Cortex of kidney (tissue), 1 donor: ENCODE measurements at places on chromosomes 7 and 10.

DNA sequence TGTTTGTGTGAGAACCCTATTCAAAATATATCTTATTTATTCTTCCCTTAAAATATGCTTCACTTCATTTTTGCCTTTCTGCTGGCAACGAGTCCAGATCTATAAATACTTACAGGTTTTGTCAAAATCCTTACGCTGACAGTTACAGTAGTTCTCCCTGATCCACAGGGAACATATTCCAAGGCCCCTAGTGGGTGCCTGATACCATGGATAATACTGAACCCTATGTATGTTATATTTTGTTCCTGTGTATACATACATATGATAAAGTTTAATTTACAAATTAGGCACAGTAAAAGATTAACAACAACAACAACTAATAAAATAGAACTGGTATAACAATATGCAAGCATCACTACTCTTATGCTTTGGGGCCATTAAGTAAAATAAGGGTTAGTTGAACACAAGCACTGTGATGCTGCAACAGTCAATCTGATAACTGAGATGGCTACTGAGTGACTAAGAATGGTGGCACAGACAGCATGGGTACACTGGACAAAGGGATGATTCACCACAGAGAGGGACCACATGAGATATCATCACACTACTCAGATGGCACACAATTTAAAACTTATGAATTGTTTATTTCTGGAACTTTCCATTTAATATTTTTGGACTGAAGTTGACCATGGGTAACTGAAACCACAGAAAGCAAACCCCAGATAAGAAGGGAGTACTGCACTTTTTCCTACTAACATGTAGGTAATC, 29.4 kb upstream of the PCGF5 start:
- no peak for DNase-seq

GRCh38 chr10:15208221-15208620, 39.7 kb upstream of the NMT2 start:
- no peak for DNase-seq

DNA sequence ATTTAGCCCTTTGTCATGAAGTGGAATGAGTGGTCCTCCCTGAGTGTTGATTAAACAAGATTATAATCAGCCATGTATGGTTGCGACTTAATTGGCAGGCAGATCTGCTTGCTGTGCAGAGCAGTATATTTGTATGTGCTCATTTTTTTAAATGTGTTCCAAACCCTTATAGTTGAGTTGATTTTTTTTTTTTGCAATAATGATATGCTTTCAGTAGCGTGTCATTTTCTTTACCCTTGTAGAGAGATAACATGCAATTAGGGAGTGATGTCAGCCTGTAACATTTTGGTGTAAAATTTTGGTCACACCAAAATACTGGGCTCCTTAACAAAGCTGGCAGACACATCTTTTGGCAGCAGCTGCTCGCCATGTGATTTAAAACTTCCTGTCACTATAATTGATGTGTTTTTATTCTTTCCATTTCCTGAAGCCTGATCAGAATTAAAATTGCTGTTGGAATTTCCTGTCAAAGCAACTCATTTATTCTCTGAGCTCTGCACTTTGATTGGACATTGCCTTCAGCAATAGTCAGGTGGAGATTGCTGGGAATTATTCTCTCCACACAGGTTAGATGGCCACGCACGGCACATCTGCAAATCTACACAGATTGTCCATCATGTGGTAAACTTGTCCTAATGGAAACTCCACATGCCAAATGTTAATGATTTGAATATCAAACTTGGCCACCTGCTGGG, 125.3 kb downstream of the DYNC1I1 start:
- no peak for DNase-seq

DNA sequence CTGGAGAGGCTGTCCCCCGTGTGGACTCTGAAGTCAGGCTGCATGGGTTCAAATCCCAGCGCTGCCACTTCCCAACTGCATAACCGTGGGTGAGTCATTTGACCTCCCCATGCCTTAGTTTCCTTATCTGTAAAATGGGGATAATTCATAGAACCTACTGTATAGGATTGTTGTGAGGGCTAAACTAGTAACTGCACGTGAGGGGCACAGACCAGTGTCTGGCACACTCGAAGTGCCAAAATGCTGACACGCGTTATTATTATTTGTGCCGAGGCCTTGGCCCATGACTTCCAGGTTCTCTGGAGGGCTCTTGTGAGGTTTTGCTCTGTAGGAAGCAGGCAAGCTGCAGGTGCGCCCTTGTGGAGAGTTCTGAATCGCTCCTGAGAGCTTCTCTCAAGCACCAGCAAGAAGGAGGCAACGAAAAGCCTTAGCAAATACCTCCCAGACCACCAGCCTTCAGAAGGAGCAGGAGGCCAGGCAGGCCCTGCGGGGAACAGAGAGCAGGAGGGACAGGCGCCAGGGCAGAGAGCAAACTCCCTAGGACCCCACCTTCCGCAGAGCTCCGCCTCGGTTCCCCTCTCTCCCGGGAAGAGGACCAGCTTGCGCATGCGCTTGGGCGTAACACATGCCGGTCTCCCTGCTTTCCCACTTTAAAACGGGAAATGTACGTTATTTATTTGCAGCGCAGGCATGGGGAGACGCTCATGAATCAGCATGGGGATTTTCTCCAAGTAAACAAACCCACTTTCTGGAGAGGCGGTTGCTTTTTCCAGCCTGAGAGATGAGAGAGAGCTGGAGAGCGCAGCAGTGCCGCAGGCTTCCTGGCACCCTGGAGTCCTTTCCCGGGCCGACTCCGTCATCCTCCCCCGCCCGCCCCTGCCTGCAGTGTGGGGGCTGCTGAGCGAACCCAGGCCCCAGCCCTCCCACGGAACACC, 39.6 kb downstream of the SORCS3 start:
- DNase-seq = no peak

GRCh38 chr10:129330211-129330610, 136.8 kb upstream of the MGMT start:
- DNase-seq = no peak

- no peak for DNase-seq
Observed at GRCh38 chr10:43689618-43689954, 40.9 kb upstream of the ZNF32 start.

DNA sequence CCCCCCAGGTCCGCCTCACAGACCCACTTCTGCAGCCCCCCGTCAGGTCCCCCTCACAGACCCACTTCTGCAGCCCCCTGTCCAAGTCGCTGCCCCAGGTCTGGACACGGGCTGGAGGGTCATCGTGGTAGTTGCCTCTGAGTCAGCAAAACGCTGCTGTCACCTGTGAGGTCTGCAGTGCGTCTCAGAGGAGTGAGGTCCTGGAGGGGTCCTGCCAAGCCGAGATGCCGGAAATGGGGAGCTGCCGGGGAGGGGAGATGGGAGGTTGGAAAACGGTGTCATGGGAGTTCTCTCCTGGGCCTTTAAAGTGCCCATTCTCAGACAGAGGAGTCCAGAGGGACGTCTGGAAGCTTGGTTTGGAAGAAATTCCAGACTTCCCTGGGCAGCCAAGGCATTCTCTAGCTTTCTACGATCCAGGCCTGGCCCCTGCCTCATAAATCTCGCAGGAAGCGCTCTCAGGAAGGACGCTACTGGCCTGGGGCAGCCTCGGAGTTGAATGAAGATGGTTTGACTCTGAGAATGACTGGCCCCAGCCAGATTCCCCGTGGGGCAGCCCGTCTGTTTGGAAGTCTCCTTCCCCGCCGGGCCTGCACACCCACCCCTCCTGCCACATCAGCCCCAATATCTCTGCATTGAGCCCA, 38.7 kb downstream of the CALML3 start:
- DNase-seq = no peak

- DNase-seq = no peak
Observed at GRCh38 chr10:3068968-3069737, 1.8 kb downstream of the PFKP start.

- DNase-seq = no peak
Observed at GRCh38 chr10:71882813-71883659, 32.0 kb upstream of the PSAP start.

DNA sequence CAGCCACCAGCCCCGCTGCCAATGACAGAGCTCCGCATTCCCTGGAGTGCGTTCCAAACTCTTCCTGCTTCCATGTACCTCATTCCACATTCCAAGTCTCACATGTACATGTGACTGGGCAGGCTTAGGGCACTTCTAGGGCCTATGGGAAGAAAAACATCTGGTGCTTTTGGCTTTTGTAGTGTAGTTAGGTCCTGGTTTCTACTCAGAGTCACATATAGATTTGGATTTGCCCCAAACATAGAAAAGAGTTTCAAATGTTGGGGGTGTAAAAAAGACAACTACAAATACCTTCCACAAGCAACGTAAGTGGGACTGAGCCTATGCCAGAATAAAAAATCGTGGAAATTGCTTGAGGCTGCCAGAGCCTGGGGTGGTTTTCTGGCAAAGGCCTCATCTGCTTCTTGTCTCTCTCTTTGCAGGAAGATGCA, 84.1 kb downstream of the ZNF467 start:
- no peak for DNase-seq

DNA sequence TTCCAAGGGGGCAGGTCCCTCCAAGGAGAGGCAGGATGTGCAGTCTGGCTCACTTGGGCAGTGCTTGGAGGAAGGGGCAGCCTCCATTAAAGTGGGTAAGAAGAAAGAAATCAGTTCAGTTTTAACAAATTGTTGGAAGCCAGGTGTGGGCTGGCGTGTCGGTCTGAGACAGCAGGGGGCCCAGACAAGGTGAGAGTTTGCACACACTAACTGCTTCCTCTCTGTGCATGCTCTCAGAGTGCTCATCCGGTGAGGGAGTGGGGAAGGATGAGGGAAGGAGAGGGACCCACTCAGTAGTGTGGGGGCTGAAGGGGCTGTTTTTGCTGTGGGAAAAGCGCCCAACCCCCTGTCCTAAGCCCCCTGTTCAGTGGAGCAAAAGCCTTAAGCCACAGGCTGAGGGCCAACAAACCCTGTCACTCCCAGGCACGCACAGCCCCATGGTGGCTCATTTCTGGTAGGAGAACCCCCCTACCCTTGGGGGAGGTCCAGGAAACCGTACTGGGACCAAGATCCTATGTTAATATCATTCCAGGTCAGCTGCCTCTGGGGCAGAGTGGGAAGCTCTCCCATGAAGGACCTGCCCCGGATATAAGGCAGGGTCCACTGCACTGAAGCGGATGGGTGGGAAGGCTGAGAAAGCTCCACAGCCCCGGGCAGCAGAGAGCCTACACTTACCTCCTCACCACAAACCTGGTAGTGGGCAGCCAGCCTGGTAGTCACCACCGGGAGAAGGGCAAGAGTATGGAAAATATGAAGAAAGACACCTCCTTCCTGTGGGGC, 5.1 kb upstream of the PCBD1 start:
- no peak for DNase-seq

GRCh38 chr7:71976645-71977044, 435.5 kb downstream of the CALN1 start:
- no peak for DNase-seq

DNA sequence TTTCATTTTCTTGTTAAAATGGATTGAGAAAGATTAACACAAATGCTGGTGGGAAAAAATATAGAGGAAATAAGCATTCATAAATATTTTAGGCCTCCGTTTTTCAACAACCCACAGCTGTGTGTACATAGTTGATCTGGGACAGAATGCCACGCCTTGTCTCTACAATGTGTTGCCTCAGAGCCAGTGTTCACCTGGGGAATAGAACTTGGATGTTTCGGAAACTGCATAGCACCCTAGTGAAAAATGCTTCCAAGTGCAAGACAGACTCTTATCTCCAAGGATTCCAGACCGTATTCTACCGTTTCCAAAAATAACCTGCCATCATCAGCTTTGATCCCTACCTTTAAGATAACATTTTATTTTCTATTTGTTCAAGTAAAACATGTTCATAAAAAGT, 260.9 kb downstream of the SDK1 start:
- DNase-seq = no peak

DNA sequence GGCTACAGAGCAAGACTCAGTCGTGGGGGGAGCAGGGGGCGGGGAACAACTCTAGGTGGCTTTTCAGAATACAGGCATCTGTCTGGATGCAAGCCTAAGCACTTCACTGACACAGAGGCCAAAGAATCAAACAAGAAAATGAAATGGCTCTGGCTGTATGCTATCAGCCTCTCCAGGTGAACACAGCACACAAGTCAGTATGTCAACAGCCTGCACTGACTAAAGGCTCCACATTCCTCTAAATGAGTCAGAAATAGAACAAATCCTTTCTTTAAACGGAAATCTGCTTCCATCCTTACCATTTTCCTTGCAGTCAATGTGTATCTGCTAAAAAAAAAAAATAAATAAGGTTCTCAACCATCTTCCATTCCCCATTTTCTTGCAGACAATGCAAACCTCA, 88.3 kb downstream of the ARMH3 start:
- no peak for DNase-seq

GRCh38 chr7:37526623-37527022, 78.0 kb upstream of the ELMO1 start:
- no peak for DNase-seq

DNA sequence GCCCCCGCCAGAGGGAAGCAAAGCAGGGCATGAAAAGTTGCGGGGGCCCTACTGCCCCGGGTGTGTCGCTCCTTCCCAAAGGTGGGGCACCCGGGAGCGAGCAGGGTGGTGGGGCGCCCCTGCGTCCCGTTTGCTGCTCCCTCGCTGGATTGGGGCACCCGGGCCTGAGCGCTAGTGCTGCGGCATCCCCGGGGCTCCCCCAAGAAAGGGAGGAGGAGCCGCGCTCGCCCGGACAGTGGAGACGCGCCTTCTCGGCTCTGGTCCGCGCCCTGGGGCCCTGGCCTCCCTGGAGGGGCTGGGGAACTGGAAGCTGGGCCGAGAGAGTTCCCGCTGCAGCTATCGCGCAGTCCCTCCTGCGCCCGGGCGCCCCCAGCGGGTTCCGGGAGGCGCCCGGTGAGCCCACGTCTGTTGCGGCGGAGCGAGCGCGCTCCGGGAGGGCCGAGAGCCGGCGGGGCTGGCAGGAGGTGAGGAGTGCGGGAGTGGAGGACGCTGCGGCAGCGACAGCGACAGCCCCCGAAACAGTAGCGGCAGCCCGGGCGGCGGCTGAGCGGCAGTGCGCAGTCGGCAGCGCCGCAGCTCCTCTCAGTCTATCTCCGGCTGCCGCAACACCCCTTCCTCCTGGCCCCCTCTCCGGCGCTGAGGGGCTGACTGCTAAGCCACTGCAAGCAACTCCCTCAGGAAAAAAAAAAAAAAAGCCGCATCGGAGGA, 504 bp upstream of the BMPER start:
- no peak for DNase-seq

DNA sequence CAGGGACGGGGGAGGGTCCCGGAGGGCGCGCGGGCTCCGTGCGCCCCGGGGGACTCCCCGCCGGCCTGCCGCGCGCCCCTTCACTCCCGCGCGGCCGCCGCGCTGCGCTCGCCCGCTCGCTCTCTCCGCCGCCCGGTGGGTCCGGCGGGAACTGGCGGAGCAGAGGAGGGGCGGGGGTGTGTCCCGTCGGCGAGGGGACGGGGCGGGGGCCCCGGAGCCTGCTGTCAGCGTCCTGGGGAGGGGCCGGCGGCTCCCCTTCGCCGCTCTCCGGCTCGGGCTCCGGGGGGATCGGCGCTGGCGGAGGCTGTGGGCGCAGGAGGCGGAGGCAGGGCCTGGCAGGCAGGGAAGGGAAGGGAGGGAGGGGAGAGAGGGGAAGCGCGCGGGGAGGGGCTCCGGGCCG, at the start of gene SH3PXD2A:
SH3PXD2A (minus strand) TSS at position 153 of the 400 bp plus-strand sequence. CDS start 310 bp downstream, outside the sequence.
- DNase-seq = no peak

DNA sequence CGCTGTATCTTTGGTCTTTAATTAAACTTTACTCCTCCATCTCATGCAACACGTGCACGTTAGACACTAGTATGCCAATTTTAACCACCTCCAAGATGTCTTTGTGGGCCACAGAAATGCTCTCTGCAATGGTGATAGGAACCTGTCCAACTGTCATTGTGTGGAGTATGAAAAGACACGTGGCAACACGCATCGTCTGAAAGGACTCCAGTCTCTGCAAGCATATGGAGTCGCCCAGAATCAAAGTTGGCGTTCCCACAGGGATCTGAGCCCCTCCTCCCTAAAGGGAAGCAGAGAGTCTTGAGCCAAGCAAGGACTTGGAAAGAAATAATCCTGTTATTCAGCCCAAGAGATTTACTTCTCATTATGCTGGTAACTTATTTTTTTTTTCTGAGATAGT, 301.1 kb downstream of the CALN1 start:
- no peak for DNase-seq
